Activated gamma-delta T cell treated with Interleukin-2 at 50 U/mL for 16 hours (primary cell): ENCODE measurements at places on chromosomes 2 and 18.
A peak's percentile ranks its signal among the peaks of the same experiment; 100 is the strongest.

DNA sequence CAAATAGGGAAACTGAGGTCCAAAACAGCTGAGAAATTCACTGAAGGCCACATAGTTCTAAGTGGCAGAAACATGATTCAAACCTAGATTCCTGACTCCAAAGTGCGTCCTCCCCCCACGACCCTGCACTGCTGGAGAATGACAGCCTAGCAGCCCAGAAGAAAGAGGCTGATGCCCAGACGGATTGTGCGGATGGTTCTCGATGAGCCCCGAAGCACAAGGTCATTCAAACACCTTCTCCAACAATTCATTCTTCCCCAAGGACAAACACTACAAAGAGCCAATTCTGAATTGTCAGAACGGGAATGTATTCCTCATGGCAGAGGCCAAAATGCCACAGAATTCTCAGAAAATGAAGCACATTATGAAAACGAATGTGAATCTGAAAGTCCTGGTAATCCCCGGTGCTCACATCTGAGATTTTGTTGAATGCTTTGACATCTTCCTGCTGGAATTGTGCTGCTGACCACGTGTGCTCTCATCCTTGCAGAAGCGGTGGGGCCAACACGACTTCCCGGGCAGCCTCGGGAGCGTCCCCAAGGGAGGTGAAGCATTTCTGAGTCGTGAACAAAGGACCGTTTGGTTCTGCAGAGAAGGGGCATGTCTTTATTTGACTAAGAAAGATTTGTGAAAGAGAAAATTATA is 337.0 kb downstream of the EIPR1 start:
- no peak for DNase-seq

- DNase-seq, result no peak
Measured at GRCh38 chr2:145012806-145013205, 492.9 kb upstream of the ZEB2 start.

GRCh38 chr2:6657855-6658254 is 207.9 kb downstream of the CMPK2 start:
- no peak for DNase-seq

DNA sequence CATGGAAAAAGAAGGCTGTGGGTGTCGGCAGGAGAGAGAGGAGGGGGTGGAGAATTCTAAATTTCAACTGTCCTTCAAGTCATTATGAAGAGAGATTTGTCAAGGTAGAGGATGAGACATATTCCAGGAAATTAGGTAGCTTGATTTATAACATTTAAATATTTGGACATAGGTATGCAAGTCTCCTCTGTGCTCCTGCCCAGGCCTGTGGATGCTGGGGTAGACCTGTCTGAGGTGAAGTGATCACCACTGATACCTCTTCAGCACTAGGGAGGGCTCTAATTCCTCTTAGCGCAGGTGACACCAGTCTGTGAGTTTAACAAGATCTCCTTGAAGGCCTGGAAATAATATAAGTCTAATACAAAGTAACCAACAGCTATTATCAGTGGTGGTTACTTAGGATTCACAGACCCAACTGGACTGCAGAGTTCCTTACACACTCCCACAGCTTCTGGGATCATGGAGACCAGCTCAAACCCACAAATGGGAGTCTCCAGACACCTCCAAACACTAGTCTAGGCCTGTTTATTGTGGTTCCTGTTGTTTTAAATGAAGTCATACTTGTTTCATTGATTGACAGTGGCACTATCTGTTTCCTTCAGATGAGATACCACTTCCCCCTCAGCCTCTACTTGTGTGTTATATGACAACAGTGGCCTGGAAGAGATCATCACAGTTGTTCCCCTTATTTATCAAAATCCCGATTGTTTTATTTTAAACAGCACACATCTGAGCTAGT is 104.1 kb upstream of the ITPRID2 start:
- no peak for DNase-seq

- no peak for DNase-seq
Measured at GRCh38 chr2:233247116-233247515, 4.4 kb upstream of the ATG16L1 start.

DNA sequence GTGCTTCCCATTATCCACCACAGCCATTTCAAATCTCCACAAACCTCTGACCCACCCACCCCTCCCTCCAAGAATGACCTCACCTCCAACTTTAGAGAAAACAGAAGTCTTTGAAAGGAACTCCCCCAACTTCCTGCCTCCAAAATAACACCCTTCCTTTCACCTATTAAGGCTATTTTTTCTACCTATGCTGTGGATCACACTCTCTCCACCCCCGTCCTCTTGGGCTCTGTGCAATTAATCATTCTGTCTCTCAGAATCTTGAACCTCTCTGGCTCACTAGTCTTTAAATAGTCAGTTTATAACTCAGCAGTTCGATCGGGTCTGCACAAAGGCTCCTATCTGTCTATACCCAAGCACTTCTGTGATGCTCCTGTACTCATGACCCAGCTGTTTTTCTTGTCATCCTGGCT is 37.3 kb upstream of the XPO1 start:
- DNase-seq, result no peak

DNA sequence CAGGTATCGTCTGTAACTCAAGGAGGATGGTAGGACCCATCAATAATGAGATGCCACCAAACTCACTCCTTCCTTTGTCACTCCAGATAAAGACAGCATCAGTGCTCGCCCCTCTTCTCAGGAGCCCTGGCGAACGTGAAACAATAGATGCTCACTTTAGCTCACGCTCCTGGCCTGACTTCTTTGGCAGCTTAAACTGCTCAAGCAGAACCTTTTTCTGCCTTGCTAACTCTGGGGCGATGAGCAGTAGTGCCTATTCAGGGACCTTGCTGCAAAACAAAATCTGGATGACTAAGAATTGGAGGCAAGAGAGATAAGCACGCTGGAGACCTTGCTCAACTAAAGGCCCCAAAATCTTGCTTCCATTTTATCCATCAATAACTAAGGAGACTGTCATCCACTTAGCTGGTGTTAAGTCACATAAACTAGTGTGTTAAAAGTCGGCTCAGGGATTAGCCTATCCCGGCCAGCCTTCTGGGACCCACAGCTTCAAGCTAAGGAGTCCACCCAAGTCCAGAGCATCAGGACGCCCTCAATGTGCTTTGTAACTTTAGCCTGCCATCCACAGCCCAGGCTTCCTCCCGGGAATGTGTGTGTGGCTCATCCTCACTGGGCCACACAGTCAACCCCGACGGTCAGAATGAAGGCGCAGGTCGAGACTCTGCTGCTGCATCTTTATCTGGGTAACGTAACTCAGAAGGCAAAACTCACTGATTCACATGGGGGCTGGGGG is 38.9 kb downstream of the ZNF516 start:
- no peak for DNase-seq

GRCh38 chr2:140242889-140243288 is 1462.7 kb upstream of the NXPH2 start:
- DNase-seq, result no peak

- DNase-seq, result no peak
Measured at GRCh38 chr18:73189718-73190117, 321.9 kb upstream of the NETO1 start.

DNA sequence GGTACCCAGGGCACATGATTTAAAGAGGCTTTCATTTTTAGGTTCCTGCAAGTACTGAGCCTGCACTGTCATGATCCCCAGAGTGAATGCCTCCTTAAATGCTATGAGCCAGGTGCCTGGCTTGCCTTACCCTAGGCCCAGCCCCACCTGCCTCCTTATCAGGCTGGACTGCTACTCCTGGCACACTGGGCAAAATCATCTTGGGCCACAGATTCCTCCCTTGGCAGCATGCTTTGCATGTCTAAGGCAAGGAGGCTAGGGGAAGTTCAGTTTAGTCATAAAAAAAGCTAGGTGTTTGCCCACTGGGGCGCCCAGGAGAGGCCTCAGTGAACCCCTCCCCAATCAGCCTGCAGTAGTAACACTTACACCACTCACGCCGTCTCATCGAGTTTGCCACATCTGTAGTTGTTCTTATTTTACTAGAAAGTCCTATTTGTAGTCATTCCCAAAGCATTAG is 45.1 kb downstream of the LBH start:
- no peak for DNase-seq

GRCh38 chr2:171718720-171719119 is 31.5 kb downstream of the DYNC1I2 start:
- DNase-seq, result no peak

DNA sequence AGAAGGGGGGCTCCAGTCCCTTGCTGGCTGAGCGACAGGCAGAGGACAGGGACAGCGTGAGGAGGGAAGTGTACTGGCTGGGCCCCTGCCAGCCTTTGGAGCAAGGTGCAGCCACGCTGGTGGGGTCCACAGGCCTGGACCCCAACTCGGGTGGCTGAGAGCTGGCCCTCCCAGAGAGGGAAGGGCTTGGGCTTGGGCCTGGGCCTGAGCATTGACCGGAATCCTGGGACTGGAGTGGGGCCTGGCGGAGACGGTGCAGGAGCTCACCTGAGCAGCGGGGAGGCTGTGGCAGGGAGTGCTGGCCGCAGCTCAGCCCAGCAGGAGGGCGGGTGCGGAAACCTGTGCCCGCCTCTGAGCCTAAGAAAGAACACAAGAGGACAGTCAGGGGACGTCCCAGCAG is 27.9 kb downstream of the KCNIP3 start:
- DNase-seq, result no peak

- DNase-seq, result peak; percentile 29
Measured at GRCh38 chr18:32549248-32550110, 78.8 kb upstream of the GAREM1 start.

GRCh38 chr2:206198677-206199076 is 39.0 kb downstream of the EEF1B2 start:
- DNase-seq, result no peak

- no peak for DNase-seq
Measured at GRCh38 chr2:175518206-175518605, 336.7 kb upstream of the ATP5MC3 start.

- DNase-seq, result no peak
Measured at GRCh38 chr18:31931886-31932240, 11.1 kb downstream of the TRAPPC8 start.

DNA sequence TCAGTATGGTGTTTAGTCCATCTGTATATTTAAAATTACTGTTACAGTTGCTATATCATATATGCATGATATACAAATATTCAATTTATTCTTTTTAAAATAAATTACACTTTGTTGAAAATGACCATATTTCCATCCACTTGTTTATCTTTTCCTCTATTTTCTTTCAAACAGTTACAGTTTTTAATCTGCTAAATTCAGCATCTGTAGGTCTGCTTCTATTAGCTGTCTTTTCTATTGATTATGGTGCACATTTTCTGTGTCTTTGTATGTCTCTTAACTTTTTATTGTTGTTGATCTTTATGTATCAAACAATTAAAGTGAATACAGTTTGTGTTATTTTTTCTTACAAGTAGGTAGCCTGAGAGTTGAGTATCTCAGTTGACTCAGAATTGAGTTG is 28.1 kb downstream of the IL18R1 start:
- no peak for DNase-seq

GRCh38 chr18:65035701-65036100 is 715.1 kb upstream of the CDH7 start:
- DNase-seq, result no peak

GRCh38 chr18:44126598-44126997 is 554.1 kb upstream of the SETBP1 start:
- no peak for DNase-seq

- DNase-seq, result no peak
Measured at GRCh38 chr18:77320971-77321559, 71.4 kb downstream of the GALR1 start.

DNA sequence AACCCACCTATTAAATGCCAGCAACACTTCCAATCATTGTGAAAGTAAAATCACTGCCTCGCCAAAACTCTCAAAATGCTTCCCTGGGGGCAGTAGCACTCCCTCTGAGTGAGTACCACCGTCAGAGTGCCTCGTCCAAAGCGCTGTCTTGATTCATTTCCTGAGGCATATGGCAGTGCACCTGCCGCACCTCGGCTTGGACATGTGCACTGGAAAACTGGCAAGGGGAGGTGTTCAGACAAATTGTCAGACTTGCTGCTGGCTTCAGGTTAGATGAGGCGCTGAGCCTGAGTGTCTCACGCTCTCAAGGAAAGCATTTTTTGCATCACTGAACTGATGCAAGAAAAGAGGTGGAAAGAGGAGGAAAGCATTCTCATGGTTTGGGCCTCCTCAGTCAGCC is 132.8 kb downstream of the ATL2 start:
- no peak for DNase-seq

- DNase-seq, result peak; percentile 44
Measured at GRCh38 chr2:126655500-126656430, at the start of gene GYPC. Gene GYPC (plus strand): TSS chr2:126656158. CDS start chr2:126656264, 106 bp downstream.

DNA sequence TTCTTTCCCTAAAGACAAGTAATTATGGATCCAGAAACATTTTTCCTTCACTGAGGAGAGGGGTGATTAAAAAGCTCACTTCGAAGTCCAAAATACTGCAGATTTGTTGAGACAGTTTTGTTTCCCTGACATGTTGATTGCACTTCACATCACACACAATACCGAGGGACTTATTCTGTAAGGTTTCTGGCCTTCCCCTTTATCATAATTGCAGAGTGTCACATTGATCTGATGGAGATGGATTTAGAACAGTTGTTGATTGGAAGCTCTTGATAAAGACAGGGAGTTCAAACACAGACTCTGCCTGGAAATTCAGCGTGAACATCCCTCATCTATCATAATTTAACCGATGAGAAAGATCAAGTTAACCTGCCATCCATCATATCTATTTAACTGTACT is 163.6 kb downstream of the PTPRM start:
- DNase-seq, result no peak

DNA sequence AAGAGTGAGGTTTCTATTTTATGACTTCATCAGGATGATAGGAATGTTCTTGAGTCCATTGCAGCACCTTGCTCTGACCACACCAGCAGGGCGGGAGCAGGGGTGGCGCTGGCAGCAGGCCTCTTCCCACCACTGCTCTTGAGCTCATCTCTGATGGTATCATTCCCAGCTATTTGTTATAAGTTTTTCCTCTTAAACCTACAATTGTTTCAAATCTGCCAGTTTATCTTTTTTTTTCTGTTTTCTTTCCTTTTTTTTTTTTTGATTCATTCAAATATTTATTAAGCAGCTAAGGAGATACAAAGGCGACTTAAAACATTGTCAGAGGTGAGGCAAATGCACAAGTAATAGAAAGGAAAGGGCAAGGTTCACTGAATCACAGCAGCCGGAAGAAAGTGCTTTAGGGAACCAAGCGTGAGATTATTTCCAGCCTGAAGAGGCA is 28.7 kb downstream of the NIFK start:
- DNase-seq, result no peak

GRCh38 chr2:224596289-224596688 is 11.1 kb upstream of the CUL3 start:
- no peak for DNase-seq

DNA sequence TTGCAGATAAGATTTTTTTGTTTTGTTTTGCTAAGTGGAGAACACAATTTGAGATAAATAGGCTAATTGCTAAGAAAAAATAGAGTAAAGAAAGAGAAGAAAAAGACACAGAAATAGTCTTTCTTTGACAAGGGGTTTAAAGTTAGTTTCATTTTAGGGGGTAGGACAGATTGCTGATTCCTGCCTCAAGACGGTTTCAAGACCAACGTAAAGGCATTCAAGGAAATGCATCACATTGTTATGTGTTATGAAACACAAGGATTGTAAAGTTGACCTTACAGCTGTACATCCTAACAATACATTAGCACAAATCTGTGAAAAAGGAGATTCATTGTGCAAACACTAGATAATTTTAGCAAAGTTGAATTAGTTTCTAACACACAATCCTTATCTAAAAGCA is 22.7 kb upstream of the ETAA1 start:
- no peak for DNase-seq

GRCh38 chr2:149388120-149388816 is 57.9 kb downstream of the LYPD6 start:
- DNase-seq, result no peak

GRCh38 chr2:168182550-168183249 is 64.7 kb downstream of the STK39 start:
- DNase-seq, result no peak
